ENCODE measurements at places on chromosomes 7 and 10. TPM values are rescaled to one million over a fixed set of nuclear protein-coding genes. Genes with fewer than 3 reads are reported as not detected.

PRF1 gene
- total RNA-seq, result 7.3 TPM

WIPF3 gene
- 11.2 TPM for total RNA-seq

REEP3 gene
- total RNA-seq, result 53.4 TPM

OR9A2 gene
- not detected for total RNA-seq

GRCh38 chr10:68816796-68817412 is 10.4 kb upstream of the STOX1 start:
- DNase-seq, result no peak

DNA sequence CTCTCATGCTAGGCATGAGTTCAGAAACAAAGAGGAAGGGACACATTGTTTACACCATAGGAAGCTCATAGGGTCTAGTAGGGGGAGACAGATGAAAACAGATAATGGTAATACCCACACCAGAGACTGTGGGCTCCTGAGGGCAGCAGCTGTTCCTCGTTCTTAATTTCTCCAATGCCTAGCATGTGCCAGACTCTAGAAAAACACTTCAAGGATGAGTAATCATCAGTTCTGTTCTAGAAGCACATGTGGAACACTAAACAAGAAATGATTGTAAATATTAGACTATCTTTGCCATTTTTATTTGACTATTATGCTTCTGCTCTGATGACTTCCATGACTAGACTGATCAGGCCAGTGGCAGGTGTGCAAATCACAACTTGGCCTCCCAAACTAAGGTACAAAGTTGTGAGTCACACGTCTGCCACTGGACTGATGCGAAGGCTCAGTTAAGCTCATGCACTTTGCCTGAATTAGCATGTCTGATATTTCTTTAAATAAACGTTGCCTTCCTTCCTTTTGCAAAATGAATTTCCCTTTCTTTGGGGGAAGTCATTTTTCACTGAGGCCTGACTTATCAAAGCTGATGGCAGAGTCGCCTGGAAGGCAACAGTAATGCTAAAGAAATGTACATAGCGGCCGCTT is 89.2 kb upstream of the FGL2 start:
- DNase-seq, result no peak

DNA sequence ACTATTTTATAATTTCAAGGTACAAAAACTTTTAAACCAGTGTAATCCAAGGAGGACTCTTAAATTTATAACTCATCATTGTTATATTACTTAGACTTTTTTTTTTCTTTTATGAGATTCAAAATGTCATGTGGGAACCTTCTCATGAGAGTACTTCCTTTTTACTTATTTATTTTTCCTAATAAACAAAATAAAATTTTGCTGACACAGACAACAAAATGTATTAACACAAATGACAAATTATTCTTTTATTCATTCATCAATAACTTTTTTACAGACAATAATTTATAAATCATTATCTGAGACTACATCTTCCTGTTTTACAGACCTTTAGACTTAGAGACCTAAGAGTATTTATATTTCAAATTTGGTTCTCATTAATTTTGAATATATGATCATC is 706.2 kb downstream of the SUGCT start:
- DNase-seq, result no peak

GRCh38 chr7:138382862-138383565 is 77.0 kb upstream of the TRIM24 start:
- DNase-seq, result no peak

DNA sequence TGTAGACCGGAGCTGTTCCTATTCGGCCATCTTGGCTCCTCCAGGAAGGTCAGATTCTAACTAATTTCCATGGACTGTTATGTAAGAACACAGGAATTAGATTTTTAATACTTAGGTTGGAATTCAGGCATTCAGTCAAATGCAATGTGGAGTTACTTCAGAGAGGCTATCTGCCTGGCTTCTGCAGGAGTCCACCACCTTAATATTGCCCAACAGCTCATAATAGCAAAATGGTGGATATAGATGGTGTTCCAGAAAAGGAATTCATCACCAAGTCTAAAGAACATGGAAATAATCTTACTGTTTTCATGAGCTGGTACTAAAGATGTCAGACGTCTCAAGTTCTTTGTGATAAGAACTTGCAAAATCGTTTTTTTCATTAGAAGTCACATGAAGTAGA is 39.5 kb downstream of the CRHR2 start:
- peak; percentile 7 for DNase-seq

- no peak for DNase-seq
Observed at GRCh38 chr7:35037211-35037525, at the start of gene DPY19L1. DPY19L1 (minus strand) TSS chr7:35037485; CDS start chr7:35037394, 91 bp downstream.

DNA sequence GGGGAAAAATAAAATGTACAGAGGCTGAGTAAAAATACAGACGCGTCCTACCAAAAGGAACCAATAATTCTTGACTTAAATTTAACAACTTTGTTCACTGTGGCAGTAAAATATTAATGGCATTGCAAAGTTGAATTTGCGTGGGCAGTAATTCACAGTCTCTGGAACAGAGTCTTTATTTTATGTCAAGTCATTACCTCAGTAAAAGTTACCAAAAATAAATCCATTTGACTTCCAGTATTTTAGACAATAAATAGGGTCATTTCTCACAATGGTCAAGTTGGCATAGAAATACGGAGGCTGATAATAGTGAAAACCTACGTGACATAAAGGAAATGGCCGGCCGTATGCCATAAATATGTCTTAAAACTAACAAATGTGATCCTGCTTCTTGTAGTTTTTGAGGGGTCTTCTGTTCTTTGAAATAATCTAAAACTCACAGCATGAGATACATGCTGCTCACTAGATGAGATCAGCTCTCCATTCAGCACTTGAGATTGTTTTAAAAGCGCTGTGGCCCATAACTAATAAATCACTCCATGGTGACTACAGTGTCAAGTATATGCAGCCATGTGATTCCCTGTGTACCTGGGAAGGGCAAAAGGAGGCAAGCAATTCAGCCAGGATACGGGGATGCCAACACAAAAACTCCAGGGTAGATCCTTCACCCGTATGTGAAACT is 75.3 kb downstream of the DOCK4 start:
- DNase-seq, result no peak

Measured in mucosa of gallbladder (tissue), 1 donor.